ENCODE measurements at places on chromosomes 3 and 15.

DNA sequence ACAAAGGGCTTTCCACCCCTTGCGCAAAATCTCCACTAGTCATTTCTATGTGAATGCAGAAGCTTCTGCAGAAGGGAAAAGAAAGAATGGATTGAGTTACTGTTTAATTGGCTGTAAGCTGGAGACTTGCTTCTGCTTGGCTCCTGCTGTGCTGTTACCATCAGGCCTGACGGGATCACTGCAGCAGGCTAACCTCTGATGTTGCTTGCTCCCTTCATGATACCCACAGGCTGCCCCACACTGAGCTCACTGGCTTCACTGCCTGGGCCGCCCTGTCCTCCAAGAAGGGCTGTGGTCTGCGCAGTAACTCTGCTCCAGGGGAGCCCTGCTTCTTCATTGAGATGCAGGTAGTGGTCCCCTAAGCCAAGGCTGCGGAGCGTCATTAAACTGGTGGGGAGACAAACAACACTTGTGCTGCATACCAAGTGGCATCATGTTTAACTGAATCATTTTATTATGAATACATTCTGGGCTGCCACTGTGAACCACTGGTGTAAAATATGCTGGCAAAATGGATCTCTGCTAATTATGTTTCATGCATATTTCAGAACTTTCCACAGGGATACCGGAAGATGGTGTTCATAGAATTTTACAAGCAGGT lies 78.6 kb downstream of the WDR49 start:
- no peak for DNase-seq

GRCh38 chr15:44102675-44103254 lies 92.3 kb downstream of the FRMD5 start:
- DNase-seq: peak; percentile 63

- peak; percentile 58 for DNase-seq
Observed at GRCh38 chr3:106263011-106263410, 394.2 kb upstream of the CBLB start.

DNA sequence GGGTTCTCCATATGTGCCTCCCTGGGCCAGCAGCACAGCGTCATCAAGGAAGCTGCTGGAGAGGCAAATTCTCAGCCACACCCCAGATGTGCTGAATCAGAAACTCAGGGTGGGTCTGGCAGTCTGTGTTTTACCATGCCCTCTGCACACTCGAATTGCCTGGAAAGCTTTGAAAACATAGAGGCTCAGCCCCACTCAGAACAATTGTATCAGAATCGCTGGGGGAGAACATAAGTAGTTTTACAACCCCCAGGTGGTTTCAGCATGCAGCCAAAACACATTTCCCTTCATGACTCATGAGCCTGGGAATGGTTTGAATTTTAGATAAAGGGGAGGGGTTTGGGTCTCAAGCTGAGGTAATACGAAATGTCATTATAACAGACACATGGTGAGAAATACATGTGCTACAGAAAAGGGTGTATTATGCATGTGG lies 9.6 kb downstream of the TGM4 start:
- DNase-seq: peak; percentile 96

- DNase-seq: no peak
Observed at GRCh38 chr3:103047640-103048039, 612.8 kb downstream of the ZPLD1 start.

GRCh38 chr3:185813691-185814215 lies 11.1 kb downstream of the IGF2BP2 start:
- DNase-seq: peak; percentile 53

DNA sequence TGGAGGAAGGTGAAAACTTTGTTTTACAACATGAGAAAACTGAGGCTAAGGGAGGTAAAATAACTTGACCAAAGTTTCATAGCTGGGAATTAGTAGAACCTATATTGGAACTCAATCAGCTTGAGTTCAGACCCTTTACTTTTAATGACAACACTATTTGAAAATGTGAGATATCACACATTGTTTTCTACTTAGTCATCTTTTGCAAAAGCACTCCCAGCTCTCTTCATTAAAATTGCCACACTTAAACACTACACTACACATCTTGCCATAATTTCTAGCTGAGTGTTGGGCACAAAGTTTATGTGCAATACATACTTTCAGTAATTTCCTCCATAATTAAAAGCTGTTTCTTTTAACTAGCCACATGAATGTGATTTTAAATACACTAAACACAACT lies 230.4 kb upstream of the DCBLD2 start:
- DNase-seq: peak; percentile 37

- no peak for DNase-seq
Observed at GRCh38 chr3:29338377-29338776, 57.5 kb downstream of the RBMS3 start.

GRCh38 chr3:152375546-152375945 lies 106.8 kb downstream of the MBNL1 start:
- DNase-seq: no peak

DNA sequence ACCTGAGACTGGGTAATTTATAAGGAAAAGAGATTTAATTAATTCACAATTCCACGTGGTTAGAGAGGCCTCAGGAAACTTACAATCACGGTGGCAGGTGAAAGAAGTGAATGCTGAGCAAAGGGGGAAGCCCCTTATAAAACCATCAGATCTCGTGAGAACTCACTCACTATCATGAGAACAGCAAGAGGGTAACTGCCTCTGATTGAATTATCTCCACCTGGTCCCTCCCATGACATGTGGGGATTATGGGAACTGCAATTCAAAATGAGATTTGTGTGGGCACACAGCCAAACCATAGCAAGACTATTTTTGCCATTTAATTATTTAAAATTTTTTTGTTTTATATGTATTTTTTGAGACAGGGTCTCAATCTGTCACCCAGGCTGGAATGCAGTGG lies 27.0 kb upstream of the KCTD6 start:
- DNase-seq: no peak

DNA sequence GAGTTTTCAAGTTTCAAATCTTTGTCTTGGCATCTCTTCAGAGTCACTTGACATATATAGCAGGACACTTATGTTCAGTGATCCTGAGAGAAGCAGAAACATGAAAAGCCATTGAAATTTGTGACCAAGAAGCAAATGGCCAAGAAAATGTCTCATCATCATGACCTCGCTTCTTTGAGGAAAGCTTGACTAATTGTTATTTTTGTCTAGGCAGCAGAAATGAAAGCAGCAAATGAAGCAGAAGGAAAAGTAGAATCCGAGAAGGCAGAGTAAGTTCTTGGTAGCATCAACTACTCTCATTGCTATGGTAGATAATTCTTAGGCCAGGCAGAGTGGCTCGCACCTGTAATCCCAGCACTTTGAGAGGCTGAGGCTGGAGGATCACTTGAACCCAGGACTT lies 127.7 kb upstream of the CHRM5 start:
- no peak for DNase-seq

DNA sequence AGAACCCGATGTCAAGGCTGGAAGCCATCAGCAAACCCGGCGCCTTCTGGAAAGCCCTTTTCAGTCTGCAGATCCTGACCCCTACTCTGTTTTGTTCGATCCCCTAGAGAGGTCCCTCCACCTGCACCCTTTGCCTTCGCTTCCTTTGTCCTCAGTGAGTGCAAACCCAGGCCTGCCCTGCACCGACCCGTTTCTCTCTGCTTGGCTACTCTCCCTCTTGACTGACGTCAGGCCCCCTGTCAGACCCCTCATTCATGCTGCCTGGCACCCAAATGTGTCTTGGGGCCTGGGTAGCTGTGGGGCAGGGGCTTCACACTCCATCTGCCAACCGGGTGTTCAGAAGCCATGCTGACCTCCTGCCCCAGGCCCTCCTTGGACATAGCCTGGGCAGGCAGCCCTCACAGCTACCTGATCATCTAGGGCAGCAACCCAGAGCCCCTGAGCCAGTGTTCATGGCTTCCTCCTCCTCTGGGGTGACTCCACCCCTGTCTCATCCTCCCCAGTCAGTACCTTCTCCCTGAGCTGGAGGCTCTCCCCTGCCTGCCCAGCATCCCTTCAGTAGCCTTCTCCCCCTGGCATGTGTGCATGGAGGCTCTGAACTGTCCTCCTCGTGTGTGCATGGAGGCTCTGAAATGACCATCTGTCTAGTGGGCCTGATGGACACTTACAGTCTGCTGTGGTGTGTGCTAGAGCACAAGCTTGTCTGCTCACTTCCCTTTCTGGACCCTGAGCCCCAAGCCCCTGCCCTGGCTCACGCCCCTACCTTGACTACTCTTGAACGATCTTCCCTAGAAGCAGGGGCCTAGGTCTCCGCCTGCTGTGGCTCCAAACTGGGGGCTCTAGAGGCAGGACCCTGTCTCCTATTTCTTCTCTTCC lies 69.4 kb downstream of the EXOG start:
- DNase-seq: no peak

- no peak for DNase-seq
Observed at GRCh38 chr3:182597621-182598041, 195.7 kb upstream of the ATP11B start.

DNA sequence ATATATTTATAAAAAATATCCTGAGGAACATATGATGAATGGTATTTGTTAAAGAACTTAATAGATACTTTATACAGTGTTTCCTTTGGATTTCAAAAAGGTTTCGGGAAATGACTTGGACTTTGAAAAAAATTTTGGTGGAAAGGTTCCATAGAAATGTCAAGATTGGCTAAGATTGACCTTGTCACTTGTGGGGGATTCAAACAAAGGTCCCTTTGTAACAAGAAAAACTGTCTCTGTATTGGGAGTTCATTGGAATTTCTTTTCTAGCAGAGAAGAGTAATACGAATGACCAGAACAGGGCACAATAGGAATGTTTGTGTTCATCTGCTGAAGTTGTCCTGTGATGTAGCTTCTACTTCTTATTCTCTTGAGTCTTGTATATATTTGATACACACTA lies 43.2 kb downstream of the ARHGEF26 start:
- DNase-seq: no peak

DNA sequence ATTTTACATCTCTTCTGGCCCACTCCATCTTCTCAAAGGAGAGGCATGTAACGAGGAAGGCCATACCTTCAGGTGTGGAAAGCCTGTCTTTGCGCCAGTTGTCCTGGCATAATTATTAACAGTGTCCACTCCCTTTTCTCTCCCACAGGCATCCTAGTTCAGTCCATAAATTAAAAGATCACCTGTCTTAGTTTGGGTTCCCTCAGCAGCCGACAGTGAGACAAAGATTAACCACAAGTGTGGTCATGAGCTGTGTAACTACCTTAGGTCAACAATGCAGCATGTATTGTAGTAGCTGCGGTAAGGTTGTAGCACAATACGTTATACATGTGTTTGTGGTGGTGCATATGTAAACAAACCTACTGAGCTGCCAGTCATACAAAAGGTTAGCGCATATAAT lies 103.3 kb upstream of the GALNT15 start:
- no peak for DNase-seq

- DNase-seq: no peak
Observed at GRCh38 chr3:122021811-122022401, at the start of gene ILDR1. Gene ILDR1, minus strand, starts transcription at chr3:122022247. Its CDS starts 170 bp downstream, at chr3:122022077.

GRCh38 chr15:67394873-67395639 lies 125.9 kb upstream of the C15orf61 start:
- no peak for DNase-seq

- no peak for DNase-seq
Observed at GRCh38 chr3:53422954-53423698, 71.3 kb upstream of the CACNA1D start.

DNA sequence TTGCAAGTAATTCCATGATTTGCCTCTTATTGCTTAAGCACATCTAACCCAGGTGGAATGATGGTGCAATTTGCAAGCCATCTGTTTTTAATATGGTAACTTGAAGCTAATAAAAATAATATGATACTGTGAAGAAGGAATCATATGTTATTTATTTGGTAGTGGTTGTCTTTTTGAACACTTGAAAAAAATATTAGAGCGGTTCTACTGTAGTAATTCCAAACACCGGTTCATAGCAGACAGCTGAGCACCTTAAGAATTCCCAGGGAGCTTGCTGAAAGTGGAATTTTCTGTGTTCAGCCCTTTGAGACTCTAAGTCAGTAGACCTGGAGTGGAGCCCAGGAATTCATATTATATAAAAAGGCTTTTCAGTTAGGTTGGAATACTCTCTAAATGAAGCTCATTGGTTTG lies 687.4 kb downstream of the EDEM1 start:
- DNase-seq: no peak

DNA sequence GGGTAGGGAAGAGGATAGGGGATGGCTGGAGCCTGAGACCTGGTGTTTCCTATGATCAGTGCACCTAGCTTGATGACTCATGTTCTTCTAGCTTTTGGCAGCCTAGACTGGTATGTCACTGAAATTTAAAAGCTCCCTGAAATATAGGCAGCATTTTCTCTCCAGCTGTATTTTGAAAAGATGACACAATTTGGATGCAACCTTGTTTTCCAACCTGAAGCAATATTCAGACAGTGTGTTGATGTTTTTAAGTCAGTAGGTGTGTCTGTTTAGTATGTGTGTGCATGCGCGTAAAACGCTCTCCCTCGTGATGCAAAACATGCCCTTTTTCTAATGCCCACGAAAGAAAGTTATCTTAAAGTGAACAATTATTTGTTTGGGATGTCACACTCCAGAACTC lies 58.5 kb downstream of the RPL22L1 start:
- no peak for DNase-seq

DNA sequence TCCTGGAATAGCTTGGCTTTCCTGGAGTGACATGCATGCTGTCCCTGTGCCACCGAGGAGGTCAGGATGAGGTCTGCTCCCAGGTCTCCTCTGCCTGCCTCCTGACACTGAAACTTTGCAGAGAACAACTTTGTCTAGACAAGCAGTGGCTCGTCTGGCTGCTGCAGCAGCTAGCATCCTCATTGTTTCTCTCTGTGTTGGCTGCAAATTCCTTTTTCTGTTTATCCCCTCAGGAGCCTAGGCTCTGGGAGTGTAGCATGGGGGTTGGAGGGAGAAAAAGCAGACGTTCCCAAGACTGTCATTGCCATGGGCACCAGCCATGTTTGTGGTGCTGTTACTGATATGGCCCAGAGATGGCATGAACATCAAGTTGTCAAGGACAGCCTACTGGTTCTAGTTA lies 208.7 kb upstream of the LRIG1 start:
- DNase-seq: no peak

GRCh38 chr3:78029775-78030174 lies 989.9 kb downstream of the ROBO2 start:
- no peak for DNase-seq

- DNase-seq: no peak
Observed at GRCh38 chr3:167918686-167919085, 177.0 kb downstream of the GOLIM4 start.

DNA sequence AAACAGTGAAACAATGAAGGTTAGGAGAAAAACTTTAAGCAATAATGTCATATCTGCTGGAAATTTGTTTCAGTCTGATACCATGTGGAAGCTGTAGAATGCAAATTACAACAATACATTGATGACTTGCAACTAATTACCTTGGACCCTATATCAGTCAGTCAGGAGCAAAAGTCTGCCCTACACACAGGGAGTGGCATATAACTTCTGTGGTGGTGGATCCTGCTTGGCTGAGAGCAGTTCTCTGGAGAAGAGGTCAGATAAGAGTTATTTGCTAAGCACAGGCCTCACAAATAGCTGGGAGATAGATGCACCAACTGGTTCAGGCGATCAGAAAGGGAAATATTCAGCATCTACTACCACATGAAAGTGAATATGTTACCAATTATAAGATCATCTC lies 1364.6 kb upstream of the EPHA6 start:
- DNase-seq: no peak
